ENCODE measurements at places on chromosomes 4 and X. TPM values are rescaled to one million over a fixed set of nuclear protein-coding genes. Genes with fewer than 3 reads are reported as not detected.

DNA sequence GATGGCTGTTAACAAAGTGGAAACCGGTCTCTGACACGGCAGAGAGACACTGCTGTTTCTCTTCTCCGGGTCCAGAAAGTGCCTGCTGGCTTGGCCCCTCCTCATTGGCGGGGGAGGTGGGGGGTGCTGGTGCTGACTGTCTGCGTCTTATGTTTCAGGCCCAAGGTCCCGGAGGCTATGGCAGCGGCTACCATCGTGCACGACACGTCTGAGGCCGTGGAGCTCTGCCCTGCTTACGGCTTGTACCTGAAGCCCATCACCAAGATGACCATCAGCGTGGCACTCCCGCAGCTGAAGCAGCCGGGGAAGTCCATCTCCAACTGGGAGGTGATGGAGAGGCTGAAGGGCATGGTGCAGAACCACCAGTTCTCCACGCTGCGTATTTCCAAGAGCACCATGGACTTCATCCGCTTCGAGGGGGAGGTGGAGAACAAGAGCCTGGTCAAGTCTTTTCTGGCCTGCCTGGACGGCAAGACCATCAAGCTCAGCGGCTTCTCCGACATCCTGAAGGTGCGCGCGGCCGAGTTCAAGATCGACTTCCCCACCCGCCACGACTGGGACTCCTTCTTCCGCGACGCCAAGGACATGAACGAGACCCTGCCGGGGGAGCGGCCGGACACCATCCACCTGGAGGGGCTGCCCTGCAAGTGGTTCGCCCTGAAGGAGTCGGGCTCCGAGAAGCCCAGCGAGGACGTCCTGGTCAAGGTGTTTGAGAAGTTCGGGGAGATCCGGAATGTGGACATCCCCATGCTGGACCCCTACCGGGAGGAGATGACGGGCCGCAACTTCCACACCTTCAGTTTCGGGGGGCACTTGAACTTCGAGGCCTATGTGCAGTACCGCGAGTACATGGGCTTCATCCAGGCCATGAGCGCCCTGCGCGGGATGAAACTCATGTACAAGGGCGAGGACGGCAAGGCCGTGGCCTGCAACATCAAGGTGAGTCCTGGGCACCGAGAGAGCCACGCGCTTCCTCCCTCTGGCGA lies 2.2 kb downstream of the AKAP17A start:
- H3K27me3 ChIP-seq, result no peaks in the 10 kb centered on the region
- H3K27ac ChIP-seq, result peak overlapping the region; percentile 91
- H3K36me3 ChIP-seq, result no peaks in the 10 kb centered on the region
- H3K4me1 ChIP-seq, result peaks cover 14% of the 10 kb centered on the region

DNA sequence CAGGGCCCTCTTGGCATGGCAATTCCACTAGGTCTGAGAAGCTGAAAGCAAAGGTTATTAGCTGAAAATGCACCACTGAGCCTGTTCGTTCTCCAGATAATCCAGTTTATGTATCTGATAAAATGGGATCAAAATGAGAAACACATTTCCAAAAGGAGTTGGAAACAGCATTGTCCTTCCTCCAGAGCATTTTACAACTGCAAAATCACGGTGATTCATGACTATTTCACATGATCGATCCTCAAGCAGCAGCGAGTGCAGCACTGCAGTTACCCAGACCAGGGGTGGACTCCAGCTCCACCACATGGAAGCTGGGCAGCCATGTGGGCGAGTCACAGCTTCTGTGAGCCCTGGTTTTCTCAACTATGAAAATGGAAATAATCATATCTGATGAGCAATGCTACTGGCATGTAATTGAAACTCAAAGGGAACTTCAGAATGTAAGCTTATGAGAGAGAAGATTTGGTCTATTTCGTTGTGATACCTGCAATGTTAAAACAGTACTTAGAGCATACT lies 78.7 kb upstream of the MSX1 start:
- peaks cover 3% of the 10 kb centered on the region for H3K36me3 ChIP-seq
- no peak overlapping the region for H3K27ac ChIP-seq
- no peak overlapping the region for H3K4me3 ChIP-seq

DNA sequence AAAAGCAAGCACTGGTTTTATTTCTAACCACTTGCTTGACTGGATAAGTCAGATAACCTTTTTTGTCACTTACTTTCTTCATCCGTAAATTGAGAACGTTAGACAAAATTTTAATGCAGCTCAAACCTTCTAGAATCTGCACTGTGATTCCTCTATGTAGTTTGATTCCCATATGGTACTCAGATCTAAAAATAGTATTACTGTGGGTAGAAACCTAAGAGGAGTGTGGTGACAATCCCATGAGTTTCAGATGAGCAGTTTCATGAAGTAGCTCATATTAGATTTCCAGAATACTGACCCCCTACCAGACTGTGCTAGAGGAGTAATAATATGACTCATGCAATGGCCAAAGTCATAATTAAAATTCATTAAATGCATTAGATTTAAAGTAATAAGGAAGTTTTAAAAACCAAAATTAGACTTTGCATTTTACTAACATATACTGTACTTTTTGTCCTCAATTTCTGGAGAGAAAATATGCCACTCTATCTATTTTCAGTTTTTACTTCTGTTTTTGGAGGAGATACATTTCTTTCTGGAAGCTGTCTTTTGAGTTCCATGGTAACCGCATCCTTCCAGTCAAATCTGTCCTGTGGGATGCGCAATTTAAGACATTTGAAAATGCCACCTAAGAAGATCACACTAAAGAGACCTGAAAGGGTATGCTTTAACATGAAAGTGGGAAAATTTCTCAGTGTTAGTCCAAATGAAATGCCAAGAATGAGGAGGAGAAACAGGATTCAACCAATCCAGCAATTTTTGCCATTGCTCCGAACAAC lies 64.1 kb upstream of the GPM6A start:
- no peak overlapping the region for H3K27ac ChIP-seq
- H3K36me3 ChIP-seq, result no peaks in the 10 kb centered on the region
- H3K4me3 ChIP-seq, result no peak overlapping the region
- H3K4me1 ChIP-seq, result no peaks in the 10 kb centered on the region
- H3K27me3 ChIP-seq, result no peaks in the 10 kb centered on the region

GRCh38 chrX:29834311-29834710 lies 381.1 kb upstream of the MAGEB2 start:
- no peaks in the 10 kb centered on the region for H3K27me3 ChIP-seq
- no peak overlapping the region for H3K4me3 ChIP-seq
- no peaks in the 10 kb centered on the region for H3K36me3 ChIP-seq
- no peak overlapping the region for H3K27ac ChIP-seq
- H3K4me1 ChIP-seq, result no peaks in the 10 kb centered on the region

DNA sequence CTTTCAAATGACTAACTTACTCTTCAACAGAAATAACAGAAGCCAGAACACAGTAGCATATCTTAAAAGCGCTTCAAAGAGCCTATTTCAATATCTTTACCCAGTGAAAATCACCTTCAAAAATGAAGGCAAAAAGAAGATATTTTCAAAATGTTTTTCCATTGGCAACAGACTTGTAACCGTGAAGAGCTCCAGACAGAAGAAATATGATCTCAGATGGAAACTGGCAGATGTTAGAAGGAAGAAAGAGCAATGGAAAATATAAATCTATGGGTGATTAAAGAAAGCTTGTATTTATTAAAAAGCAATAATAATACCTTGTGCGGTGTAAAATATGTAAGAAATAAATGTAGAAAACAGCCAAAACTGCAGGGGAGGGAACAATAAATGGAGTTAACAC lies 35.7 kb downstream of the PRKG2 start:
- no peak overlapping the region for H3K4me3 ChIP-seq
- no peaks in the 10 kb centered on the region for H3K27me3 ChIP-seq
- no peak for DNase-seq
- no peak overlapping the region for H3K27ac ChIP-seq
- no peaks in the 10 kb centered on the region for H3K36me3 ChIP-seq
- no peaks in the 10 kb centered on the region for H3K4me1 ChIP-seq

DNA sequence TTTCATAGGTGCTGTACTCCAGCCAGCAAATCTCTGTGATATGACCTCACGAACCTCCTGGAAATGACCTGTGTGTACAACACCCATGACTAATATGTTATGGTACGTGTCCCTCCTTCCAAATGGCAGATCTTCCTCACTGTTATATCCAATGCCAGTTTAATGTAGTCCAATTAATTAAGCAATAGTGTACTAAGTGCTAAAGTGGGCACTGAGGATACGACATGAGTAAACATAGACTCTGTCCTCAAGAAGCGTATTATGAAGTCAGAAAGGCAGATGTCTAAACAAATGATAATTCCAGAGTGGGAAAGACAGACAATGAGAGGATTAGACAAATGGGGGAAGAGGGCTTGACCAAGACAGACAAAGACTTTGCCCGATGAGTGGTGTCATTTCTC lies 33.9 kb downstream of the GPRIN3 start:
- peaks cover 14% of the 10 kb centered on the region for H3K36me3 ChIP-seq
- peaks cover 57% of the 10 kb centered on the region for H3K4me1 ChIP-seq
- H3K4me3 ChIP-seq, result peak overlapping the region; percentile 31
- DNase-seq, result no peak

DNA sequence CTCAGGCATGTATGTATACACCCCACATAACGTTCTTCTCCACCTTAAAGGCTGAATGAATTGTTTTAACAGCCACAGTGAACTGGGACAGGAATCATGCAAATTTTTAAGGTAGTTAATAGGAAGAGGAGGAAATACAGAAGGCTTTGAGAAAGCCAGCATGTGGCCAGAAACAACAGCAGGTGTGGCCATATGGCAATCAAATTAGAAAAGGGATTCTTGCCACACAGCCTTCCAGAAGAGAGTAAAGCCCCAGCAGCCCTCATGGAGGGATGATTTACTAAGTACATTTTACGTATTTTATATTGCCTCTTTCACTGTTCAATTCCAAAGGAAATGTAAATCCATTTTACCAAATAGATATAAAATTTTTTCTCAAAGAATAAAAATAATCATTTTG lies 792.2 kb downstream of the ADGRL3 start:
- no peaks in the 10 kb centered on the region for H3K36me3 ChIP-seq
- no peaks in the 10 kb centered on the region for H3K4me1 ChIP-seq
- H3K27ac ChIP-seq, result no peak overlapping the region
- no peaks in the 10 kb centered on the region for H3K27me3 ChIP-seq

DNA sequence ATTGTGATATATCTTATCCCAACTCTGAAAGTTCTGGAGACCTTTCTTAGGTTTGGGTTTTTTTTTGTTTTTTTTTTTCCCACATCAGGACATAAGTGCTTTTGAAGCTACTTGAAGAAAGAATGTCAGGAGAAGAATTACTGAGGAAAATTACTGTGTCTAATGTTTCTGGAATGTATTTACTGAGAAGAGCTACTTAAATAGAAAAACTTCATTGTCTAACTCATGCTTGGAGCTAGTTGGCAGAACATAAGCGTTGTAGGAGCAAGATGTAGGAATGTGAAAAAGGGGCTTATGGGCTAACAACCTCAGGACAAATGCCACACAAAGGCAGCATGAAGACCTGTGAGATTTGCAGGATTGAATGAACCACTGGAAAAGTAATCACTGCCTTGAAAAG lies 166.6 kb upstream of the GLRA2 start:
- no peaks in the 10 kb centered on the region for H3K36me3 ChIP-seq
- DNase-seq, result no peak
- no peaks in the 10 kb centered on the region for H3K4me1 ChIP-seq
- peaks cover 5% of the 10 kb centered on the region for H3K27me3 ChIP-seq
- H3K4me3 ChIP-seq, result no peak overlapping the region
- H3K27ac ChIP-seq, result no peak overlapping the region

GRCh38 chr4:153611679-153612078 lies 72.4 kb upstream of the TLR2 start:
- peaks cover 24% of the 10 kb centered on the region for H3K36me3 ChIP-seq
- peaks cover 42% of the 10 kb centered on the region for H3K4me1 ChIP-seq
- H3K27me3 ChIP-seq, result no peaks in the 10 kb centered on the region
- peak overlapping the region; percentile 53 for H3K27ac ChIP-seq
- no peak for DNase-seq
- no peak overlapping the region for H3K4me3 ChIP-seq

DNA sequence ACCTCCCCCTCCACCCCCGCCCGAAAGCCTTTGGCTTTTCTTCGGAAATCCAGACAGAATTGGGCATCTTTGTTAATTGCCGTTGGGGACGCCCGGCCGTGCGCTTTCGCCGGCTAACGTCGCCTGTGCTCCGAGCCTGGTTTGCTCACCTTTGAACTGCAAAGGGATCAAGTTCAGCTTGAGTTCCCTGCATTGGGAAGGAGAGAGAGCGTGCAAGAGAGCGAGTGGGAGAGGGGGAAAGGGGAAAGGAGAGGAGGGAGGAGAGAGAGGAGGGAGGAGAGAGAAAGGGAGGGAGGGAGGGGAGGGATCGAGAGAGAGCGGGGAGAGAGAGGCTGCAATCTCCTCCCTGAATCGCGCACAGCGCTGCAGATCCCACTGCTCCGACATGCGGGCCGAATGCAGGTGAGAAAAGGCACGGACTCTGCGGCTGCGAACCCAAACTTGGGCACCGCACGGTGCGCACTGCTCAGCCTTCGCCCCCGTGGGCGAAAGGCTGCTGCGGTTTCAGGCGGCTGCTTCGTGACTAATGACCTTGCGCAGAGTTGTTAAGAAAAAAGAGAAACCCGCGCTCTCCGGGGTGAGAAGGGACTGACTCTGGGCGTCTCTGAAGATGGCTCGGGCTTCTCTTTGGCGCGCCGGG lies at the start of gene PCDH7:
Gene PCDH7 (plus strand): TSS at position 349 of the 640 bp plus-strand sequence. CDS start 1,054 bp downstream, outside the sequence.
- H3K4me1 ChIP-seq, result peaks cover 14% of the 10 kb centered on the region
- H3K4me3 ChIP-seq, result peak within 1 kb of the TSS; percentile 79
- H3K27ac ChIP-seq, result no peak within 1 kb of the TSS
- peaks cover 9% of the 10 kb centered on the region for H3K36me3 ChIP-seq
- no peak for DNase-seq
- peaks cover 63% of the 10 kb centered on the region for H3K27me3 ChIP-seq

CXCL6 gene
- not detected for total RNA-seq

DTHD1 gene
- total RNA-seq, result 0.22 TPM

AWAT2 gene
- total RNA-seq, result not detected

STK32B gene
- not detected for total RNA-seq

ADH1B gene
- not detected for total RNA-seq

AFM gene
- not detected for total RNA-seq
